ENCODE measurements at places on chromosomes 11 and 22.

DNA sequence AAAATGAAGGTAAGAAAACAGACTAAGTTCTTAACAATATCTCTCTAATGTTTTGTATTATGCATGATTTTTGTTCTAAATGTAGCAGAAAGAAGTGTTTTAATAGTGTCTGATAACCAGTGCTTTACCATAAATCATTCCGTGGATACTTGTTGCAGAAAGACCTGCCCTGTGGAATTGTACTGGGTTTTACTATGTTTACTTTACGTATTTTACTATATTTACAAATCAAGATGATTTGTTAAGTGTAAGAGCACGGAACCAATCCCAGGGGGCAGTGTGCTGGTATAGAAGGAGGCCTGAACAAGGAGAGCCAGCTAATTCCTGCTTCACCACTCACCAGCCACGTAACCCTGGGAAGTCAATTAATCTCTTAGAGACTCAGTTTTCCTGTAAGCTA, 1.4 kb downstream of the HTR3B start:
- no peak for DNase-seq

- DNase-seq, result no peak
Observed at GRCh38 chr11:47750725-47751124, 16.4 kb downstream of the FNBP4 start.

DNA sequence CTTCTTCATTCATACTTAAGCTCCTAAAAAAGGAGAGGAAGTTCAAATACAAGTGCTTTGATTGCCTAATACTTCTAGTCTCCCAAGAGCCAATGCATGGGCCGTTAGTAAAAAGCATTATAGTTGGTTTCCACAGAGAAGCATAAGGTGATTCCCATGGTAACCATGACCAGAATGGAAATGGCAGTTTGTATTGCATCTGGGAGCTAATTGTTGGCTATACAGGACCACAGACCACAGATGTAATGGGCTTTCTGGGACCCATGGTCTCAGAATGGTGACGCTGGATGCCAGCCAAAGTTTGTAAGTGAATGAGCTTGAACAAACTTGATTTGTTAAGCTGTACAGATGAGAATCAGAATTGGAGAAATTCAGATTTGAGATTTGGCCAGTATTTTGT, 333.9 kb upstream of the C11orf87 start:
- DNase-seq, result no peak

DNA sequence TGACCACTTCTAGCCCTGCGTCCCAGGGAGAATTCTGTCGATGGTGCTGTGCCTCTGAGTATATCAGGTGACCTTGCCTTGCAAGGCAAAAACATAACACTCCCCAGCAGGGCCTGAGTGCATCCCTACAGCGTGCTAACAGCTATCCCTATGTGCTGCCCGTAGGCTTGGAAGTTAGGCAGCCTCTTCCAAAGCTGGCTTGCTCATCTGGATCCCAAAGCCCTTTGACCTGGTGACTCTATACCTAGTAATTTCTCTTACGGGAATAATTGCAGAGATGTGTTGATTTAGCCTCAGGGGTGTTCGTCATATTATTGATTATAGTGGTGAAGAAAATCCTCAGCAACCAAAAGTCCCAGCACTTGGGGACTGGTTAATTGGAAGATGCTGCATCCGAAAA, 32.6 kb upstream of the CRYBB3 start:
- no peak for DNase-seq

- DNase-seq, result no peak
Observed at GRCh38 chr22:32788904-32789624, 12.4 kb upstream of the TIMP3 start.

DNA sequence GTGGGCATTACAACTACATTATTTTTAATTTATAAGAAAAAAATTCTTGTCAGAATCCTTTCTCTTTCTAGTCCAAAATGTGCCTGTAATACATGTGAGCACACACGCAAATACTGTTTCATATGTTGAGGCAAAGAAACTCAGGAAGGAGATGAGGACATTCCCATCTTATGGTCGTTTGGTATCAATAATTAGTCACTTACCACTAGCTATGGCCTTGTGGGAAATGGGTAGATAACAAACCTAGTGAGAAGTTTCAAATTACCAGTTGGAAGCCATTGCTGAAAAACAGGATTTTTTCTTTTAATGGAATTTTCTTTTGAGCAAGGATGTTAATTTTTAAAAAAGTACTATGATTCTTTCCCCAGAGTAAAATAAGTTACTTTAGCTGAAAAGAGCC, 25.7 kb downstream of the AMOTL1 start:
- DNase-seq, result no peak

- DNase-seq, result no peak
Observed at GRCh38 chr22:17303840-17304779, 65.2 kb upstream of the CECR2 start.

GRCh38 chr11:1053121-1053901, 16.8 kb upstream of the MUC6 start:
- no peak for DNase-seq

GRCh38 chr22:49571326-49571725, 256.3 kb downstream of the BRD1 start:
- DNase-seq, result no peak

DNA sequence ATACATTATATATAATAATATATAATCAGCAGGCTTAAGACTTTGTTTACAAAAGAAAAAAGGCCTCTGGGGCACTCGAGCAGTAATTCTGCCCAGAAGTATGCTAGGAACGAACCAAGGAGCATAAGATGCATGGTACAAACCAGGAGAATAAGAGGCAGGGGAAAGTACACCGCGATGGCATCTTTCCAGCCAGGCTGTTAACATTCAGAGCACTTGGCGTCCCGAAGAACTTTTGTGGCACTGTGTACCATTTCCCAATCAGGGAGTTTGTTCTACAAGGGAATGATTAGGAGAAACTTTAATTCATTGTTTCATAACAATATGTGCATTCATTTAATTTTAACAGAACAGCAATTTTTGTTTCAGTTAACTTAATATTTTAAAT, 125.1 kb downstream of the WT1 start:
- DNase-seq, result no peak

DNA sequence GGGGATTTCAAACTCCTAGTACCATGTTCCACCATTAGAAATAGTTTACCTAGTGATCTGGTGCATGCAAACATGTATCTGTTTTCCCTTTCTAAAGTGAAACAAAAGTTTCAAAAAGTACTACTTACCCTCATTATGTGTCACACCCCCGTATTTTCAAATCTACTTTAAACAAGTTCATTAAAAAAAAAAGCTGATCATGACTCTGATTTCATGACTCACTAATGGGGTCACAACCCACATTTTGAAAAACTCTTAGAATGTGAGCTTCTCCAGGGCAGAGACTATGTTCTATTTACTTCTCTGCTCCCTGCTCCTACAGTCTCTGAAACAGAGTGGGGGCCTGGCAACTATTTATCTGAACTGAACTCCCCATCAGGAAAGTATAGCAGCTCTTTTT, 18.2 kb downstream of the CHRM1 start:
- DNase-seq, result no peak

GRCh38 chr11:34940026-34940677, 23.7 kb downstream of the PDHX start:
- no peak for DNase-seq

DNA sequence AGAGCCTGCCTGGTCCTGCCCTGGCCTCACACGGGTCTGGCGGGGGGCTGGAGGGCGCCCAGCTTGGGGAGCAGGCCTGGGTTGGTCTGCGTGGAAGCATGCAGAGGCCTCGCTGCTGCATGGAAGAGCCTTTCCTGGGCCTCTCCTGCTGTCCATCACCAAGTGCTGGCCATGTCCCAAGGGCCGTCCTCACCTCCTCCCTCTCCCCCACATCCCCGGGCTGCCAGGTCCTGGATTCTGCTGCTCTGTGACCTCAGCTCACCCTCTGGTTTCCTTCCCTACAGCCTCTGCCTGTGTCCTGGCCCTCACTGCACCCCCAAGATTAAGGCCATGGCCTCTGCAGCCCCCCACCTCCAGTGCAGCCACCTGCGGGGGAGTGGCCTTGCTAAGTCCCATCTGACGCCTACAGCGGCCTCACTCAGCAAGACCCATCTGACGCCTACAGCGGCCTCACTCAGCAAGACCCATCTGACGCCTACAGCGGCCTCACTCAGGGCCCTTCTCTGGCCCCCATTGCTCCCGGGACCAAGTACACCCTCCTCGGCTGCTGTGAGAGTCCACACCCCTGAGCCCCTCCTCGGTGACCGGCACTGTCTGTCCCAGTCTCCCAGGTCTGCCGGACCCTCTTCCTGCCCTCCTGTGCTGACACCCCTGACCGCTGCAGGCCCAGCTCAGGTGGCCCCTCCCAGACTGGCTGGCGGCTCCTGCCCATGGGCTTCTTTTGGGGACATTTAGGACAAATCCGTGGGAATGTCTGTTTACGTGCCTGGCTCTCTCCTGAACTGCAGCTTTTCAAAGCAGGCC, 119.5 kb upstream of the B3GAT1 start:
- DNase-seq, result no peak

GRCh38 chr22:30691204-30691603, 3.5 kb upstream of the OSBP2 start:
- no peak for DNase-seq

DNA sequence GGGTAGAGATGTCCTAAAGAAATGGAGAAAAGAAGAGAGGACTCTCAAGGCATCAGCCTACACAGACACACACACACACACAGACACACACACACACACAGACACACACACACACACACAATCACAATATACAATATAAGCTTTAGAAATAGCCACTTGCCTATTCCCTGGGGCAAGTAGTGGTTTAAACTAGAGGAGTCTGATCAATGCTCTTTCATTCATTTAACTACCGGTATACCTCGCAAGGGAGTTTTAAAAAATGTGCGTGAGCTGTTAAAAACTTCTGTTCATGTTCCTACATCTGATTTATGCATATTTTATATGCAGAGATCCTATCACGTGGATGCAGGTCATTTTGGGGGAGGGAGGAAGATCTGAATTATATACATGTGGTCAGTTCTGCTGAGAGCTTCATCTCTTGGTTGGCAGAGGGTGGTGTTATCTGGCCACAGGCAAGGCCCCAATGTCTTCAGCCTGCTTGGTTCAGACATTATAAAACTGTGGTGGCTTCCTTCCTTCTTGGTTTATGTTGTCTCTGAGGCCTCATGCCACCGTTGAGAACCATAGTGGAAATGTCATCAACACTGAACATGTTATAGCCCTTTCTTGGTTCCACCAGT, 56.6 kb downstream of the SYT13 start:
- DNase-seq, result no peak

GRCh38 chr11:46363031-46363407, 15.8 kb downstream of the DGKZ start:
- no peak for DNase-seq

GRCh38 chr11:110019675-110020074, 73.5 kb upstream of the ZC3H12C start:
- DNase-seq, result no peak

DNA sequence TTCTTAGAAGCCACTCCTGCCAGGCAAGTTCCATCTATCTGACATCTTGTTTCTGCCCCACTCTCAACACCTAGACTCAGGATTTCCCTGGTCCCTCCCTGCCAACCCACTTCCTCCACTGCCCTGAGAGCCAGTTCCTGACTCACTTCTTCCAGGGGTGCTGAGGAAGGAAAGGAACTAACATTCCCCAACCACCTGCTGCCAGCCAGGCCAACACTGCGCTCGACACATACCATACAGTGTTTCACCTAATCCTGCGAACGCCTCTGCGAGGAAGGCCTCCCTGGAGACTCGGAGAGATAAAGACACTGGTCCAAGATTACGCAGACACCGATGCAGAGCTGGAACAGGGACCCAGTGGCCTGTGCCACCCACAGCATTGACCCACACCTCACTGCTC, 40.2 kb downstream of the MICAL3 start:
- no peak for DNase-seq

DNA sequence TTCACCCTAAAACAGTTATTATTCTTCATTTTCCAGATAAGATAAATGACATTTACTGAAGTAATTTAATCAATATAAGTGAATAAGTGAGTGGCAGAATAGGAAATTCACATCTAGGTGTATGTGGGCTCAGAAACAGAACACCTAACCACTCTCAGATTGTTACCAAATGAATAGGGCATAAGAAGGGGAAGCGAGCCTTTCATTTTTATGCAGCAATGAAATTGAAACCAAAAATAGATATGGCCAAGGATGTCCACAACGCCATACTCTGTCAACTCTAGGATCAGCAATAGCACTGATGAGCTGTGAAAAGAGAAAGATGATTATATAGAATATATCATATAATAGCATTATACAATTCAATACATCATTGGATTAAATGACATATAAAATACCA, 398.1 kb upstream of the API5 start:
- DNase-seq, result no peak

- no peak for DNase-seq
Observed at GRCh38 chr11:108880510-108880909, 215.6 kb downstream of the DDX10 start.

DNA sequence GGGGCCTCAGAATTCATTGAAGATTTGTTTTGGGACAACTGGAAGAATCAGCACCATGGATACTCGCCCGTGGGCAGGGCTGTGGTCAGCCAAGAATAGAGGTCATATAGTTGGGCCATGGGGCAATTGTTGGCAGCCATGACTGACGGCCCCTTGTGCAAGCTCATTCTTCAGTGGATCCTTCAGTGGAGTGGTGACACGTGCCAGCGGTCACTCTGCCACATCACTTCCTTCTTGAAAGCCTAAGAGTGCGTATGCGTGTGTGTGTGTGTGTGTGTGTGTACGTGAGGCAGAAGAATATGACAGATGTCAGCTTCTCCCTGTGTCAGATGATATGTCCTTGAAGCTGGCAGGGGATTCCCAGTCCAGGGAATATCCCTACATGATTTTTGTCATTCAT, 1.8 kb upstream of the IL18BP start:
- no peak for DNase-seq

DNA sequence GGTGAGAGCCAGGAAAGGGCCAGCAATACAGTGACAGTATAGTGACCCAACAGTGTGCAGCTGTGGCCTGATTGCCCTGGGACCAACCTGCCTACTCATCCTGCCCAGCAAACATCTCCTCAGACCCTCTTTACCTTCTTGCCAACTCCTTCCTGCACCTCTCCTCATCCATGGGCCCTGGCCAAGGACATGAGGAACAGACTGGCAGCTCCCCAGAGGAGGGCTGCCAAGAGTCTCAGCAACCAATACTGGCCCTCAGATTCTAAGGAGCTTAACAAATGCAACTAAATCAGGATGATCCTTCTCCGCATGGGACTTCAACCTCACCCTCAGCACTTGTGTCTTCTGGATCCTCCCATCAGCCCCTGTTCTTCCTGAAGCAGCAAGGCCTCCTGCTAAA, 77.0 kb downstream of the RPL27A start:
- no peak for DNase-seq

DNA sequence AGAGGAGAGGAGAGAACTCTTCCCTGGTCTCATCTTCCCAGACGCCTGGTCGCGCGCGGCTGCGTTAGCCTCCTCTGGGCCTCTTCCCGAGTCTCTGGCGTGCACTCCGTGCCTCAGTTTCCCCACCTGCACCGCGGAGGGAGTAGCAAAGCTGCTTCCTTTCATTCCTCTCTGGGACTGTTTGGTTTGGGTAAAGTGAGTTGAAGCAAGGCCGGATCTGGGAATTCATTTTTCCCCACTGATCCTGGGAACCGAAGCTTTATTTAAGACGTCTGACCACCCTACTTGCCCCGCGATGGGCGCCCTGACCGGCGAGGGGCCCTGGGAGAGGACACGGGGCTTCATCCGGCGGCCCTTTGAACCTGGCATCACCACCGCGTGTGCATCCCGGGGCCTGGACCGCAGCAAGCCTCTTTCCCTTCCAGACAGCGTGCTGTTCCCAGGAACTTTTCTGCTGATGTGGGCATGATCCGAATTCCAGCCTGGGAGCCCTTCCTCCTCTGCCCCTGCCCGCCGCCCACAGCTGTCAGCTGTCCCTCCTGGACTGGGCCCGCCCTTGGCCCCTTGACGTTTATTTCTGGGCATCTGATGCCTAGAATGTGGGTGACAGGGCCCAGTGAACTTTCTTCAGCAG, 758 bp downstream of the LDLRAD3 start:
- DNase-seq, result no peak

- no peak for DNase-seq
Observed at GRCh38 chr11:119795690-119796089, 66.7 kb upstream of the NECTIN1 start.

All from liver (tissue), 10 donors.